NCI-H69 (cell line): ENCODE measurements at places on chromosomes 16 and 17.
A peak's percentile ranks its signal among the peaks of the same experiment; 100 is the strongest.

- DNase-seq, result no peak
Measured at GRCh38 chr16:17343028-17343427, 127.7 kb downstream of the XYLT1 start.

GRCh38 chr16:8310323-8310722 lies 280.0 kb downstream of the TMEM114 start:
- no peak for DNase-seq

GRCh38 chr17:40558890-40559563 lies 6.2 kb downstream of the CCR7 start:
- peak; percentile 38 for DNase-seq

DNA sequence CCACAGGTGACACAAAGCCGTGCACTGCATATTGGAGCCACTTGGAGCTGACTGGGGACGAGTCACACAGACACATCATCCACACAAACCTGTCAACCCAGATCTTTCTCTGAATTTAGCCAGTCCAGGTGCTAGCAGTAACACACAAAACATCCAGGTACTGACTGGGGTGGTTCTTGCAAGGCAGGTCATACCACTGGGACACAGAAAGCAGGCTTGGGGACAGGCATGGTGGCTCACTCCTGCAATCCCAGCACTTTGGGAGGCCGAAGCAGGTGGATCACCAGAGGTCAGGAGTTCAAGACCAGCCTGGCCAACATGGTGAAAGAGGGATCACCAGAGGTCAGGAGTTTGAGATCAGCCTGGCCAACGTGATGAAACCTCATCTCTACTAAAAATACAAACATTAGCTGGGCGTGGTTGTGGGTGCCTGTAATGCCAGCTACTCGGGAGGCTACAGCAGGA lies 14.9 kb downstream of the ENPP7 start:
- DNase-seq, result no peak

DNA sequence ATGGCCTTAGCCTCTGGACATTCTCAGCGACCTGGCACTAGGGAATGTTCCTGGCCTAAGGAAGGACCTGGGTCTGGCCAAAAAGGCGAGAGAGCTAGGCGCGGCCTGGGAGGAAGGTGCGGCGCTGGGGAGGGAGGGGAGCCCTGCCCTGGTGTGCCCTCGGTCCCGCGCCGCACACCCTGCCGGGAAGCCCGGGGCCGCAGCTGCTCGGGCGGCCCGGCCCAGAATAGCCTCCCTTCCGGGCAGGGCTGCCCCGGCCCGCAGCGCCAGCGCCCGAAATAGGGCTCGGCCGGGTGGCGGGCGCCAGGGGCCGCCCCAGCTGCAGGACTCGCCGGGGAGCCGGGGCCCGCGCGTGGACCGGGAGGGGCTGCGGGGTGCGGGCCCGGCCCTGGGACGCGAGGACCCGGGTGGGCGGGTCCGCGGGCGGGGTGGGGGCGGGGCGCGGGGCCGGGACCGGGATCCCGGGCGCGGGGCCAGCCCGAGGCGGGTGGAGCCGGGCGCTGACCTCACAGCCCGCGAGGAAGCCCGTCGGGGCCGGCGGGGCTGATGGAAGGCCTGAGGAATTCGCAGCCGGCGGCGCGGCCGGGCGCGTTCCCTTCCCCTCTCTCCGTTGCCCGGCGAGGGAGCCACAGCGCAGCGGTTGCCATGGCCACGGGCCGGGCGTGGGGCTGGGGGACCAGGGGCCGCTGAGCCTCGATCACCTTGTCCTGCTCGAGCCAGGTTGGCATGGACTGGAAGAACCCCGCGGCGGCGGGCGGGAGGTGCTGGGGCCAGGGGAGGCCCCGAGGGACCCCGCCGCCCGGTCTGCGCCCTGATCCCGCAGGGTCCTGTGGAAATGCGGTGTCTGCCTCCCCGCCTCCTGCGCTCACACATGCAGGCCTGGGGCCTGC lies 18.1 kb downstream of the SOCS3 start:
- peak; percentile 68 for DNase-seq

GRCh38 chr17:39607851-39608130 lies at the start of gene NEUROD2:
NEUROD2 (minus strand) TSS chr17:39607920; CDS start chr17:39606599, 1,321 bp downstream.
- peak; percentile 83 for DNase-seq

DNA sequence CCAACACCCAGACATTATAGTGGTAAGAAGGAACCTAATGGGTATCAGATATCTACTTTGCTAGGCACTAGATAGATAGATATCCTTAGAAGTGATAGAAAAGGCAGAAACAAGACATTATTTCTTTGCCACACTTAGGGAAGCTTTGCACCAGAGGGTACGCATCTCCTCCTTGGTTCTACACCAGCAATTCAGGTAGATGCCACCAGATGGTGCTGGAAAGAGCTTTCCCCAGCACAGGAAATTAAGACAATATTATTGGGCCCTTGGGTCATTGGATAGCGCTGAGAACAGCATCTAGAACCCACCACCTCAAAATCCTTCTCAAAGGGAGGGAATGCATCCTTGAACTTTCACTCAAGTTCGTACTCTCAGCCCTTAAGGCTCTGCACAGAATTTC lies 173.8 kb upstream of the CCL2 start:
- peak; percentile 28 for DNase-seq

DNA sequence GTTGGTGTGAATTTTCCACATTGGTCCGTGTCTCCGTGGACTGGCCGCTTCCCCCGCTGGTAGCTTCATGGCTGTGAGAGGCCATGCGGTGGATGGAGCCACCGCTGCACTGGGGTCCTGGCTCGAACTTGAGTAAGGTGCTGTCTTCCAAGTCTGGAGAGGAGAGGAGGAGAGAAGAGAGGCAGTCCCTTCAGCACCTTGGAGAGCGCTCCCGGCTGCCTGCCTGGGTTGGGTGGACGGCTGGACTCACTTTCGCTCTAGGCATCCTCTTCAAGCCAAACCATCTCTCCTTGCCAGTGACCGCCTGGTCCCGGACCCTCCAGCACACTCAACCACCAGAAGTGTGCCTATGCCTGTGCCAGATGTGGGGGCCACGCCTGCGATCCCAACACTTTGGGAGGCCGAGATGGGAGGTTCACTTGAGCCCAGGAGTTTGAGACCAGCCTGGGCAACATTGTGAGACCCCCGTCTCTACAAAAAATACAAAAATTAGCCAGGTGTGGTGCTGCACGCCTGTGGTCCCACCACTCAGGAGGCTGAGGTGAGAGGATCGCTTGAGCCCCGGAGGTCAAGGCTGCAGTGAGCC lies 6.2 kb downstream of the JPH3 start:
- DNase-seq, result no peak

DNA sequence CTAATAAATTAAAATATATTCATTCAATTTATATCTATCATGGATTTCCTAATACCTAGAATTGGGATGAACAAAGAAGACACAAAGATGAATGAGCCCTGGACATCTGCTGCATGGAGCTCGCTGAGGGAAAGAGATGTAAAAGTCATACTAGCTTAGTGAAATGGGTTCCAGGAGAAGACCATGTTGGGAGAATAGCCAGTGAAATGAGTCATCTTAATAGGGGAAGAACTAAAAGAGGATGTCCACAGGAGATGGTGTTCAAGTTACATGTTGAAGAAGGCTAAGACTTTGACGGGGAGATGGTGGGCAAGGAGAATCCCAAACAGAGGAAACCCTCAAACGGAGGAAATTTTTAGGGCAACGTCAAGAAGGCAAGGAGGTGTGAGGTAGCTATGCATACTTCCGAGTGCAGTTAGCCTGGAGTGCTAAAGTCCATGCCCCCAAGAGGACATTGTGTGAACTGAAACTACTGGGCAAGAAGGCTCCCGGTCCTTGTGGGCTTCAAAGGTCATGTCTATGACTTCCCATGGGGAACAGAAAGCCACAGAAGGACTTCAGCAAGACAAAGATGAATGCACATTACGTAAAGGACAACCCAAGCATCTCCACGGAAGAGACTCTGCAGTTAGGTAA lies 220.5 kb upstream of the CDH11 start:
- DNase-seq, result no peak
